ENCODE measurements at places on chromosomes 4 and X. TPM values are rescaled to one million over a fixed set of nuclear protein-coding genes. Genes with fewer than 3 reads are reported as not detected.
A peak's percentile ranks its signal among the peaks of the same experiment; 100 is the strongest.

Gene C4orf50
- polyA plus RNA-seq, result 0.14 TPM

Gene CT45A10
- polyA plus RNA-seq, result not detected

GRCh38 chrX:38156838-38157237, 63.8 kb downstream of the SRPX start:
- no peak overlapping the region for H3K27ac ChIP-seq
- no peaks in the 10 kb centered on the region for H3K4me1 ChIP-seq
- H3K4me3 ChIP-seq, result no peak overlapping the region
- DNase-seq, result no peak

- no peaks in the 10 kb centered on the region for H3K36me3 ChIP-seq
- DNase-seq, result peak; percentile 30
- peak overlapping the region; percentile 32 for H3K27ac ChIP-seq
- peaks cover 14% of the 10 kb centered on the region for H3K4me1 ChIP-seq
- no peaks in the 10 kb centered on the region for H3K27me3 ChIP-seq
- peak overlapping the region; percentile 21 for H3K4me3 ChIP-seq
Observed at GRCh38 chrX:39491548-39492297, 606.0 kb downstream of the BCOR start.

- peak; percentile 23 for DNase-seq
- H3K27me3 ChIP-seq, result no peaks in the 10 kb centered on the region
- H3K4me3 ChIP-seq, result no peak overlapping the region
- H3K36me3 ChIP-seq, result peaks cover 5% of the 10 kb centered on the region
- H3K4me1 ChIP-seq, result no peaks in the 10 kb centered on the region
- H3K27ac ChIP-seq, result no peak overlapping the region
Observed at GRCh38 chr4:177367336-177367735, 57.7 kb downstream of the NEIL3 start.

- no peak overlapping the region for H3K4me3 ChIP-seq
- no peaks in the 10 kb centered on the region for H3K4me1 ChIP-seq
- no peak overlapping the region for H3K27ac ChIP-seq
- no peaks in the 10 kb centered on the region for H3K36me3 ChIP-seq
Observed at GRCh38 chrX:44043496-44043895, 70.3 kb upstream of the NDP start.

Gene UCP1
- polyA plus RNA-seq, result 0.05 TPM

Gene STK32B
- 4.8 TPM for polyA plus RNA-seq

Gene PNMA3
- 3.1 TPM for polyA plus RNA-seq

DNA sequence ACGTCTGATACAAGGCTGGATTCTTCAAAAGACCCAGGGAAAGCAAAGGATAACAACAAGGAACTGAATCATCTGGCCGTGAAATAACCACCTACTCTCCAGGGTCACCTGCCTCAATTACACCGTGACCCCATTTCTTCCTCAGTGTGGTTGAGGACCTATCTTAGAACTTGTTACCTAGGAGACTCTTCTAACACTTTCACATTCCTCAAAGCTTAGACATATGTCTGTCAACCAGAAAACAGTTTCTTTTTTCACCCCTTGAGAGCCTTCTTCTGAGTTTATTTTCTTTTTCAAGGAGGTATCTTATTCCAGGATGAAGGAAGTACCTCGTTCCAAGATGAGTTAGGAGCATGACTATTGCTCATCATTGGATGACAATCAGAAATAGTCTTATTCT, 337.8 kb downstream of the ARHGAP24 start:
- no peaks in the 10 kb centered on the region for H3K27me3 ChIP-seq
- no peaks in the 10 kb centered on the region for H3K4me1 ChIP-seq
- no peak overlapping the region for H3K27ac ChIP-seq
- H3K36me3 ChIP-seq, result no peaks in the 10 kb centered on the region

Gene AMOT
- 8.3 TPM for polyA plus RNA-seq

GRCh38 chr4:48668254-48669017, 111.6 kb downstream of the FRYL start:
- no peak for DNase-seq
- H3K4me1 ChIP-seq, result no peaks in the 10 kb centered on the region
- H3K36me3 ChIP-seq, result peaks cover 3% of the 10 kb centered on the region
- no peaks in the 10 kb centered on the region for H3K27me3 ChIP-seq
- no peak overlapping the region for H3K27ac ChIP-seq

- H3K27ac ChIP-seq, result no peak overlapping the region
- no peaks in the 10 kb centered on the region for H3K27me3 ChIP-seq
- no peak overlapping the region for H3K4me3 ChIP-seq
- no peak for DNase-seq
- H3K36me3 ChIP-seq, result no peaks in the 10 kb centered on the region
- peaks cover 13% of the 10 kb centered on the region for H3K4me1 ChIP-seq
Observed at GRCh38 chr4:84530871-84531270, 31.8 kb upstream of the NKX6-1 start.

DNA sequence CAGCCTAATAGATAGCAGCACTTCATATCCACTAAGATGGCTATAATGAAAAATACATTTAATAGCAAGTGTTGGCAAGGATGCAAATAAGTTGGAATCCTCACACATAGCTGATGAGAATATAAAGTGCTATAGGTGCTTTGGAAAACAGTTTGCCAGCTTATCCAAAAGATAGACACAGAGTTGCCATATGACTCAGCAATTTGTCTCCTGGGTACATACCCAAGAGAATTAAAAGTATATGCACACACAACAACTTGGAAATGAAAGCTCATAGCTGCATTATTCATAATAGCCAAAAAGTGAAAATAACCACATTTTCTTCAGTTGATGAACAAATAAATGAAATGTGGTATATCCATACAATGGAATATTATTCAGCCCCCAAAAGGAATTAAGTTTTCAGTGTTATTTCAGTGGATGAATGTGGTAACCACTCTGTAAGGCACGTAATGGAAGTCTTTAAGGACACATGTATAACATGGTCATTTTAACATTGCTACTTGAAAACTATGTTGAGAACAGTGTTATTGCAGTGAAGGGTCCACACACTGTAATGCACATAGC, 320.9 kb upstream of the ADGRL3 start:
- no peaks in the 10 kb centered on the region for H3K27me3 ChIP-seq
- no peak overlapping the region for H3K4me3 ChIP-seq
- DNase-seq, result no peak
- H3K36me3 ChIP-seq, result no peaks in the 10 kb centered on the region

Gene F9
- polyA plus RNA-seq, result not detected

- DNase-seq, result peak; percentile 4
- no peak overlapping the region for H3K4me3 ChIP-seq
- no peaks in the 10 kb centered on the region for H3K36me3 ChIP-seq
- H3K4me1 ChIP-seq, result no peaks in the 10 kb centered on the region
- no peaks in the 10 kb centered on the region for H3K27me3 ChIP-seq
- no peak overlapping the region for H3K27ac ChIP-seq
Observed at GRCh38 chr4:142961866-142962265, 115.8 kb upstream of the INPP4B start.

GRCh38 chrX:14775416-14775815, 97.5 kb downstream of the FANCB start:
- H3K4me3 ChIP-seq, result no peak overlapping the region
- H3K4me1 ChIP-seq, result no peaks in the 10 kb centered on the region
- no peak overlapping the region for H3K27ac ChIP-seq
- no peaks in the 10 kb centered on the region for H3K36me3 ChIP-seq

DNA sequence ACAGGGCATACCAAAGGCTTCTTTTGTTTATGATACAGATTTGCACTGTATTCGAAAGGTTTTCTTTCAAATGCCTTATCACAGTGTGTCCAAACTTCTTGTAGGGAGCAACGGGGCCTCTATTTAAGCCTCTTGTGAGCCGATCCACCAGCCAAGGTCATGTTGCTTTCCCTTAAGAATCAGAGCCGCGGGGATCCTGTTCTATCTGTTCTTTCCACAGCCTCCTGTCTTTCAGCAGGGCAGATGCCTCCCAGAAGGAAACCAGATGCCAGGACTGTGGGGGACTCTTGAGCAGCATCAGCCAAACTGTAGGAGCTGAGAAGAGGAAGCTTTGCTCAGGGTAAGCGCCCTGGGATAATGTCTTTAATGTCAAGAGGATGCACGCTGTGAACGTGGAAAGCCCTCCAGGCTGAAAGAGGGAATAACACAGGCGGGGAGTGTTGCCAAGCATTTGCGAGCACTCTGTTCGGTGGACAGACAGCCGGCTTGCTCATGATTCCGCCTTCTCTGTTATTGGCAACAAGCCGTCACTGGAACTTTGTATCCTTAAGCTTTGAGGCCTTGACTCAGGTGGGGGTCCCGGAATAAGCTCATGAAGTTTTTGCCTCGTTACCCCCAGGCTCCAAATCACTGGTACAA, 279.8 kb upstream of the FRG1 start:
- DNase-seq, result no peak
- no peaks in the 10 kb centered on the region for H3K4me1 ChIP-seq
- no peak overlapping the region for H3K4me3 ChIP-seq
- no peak overlapping the region for H3K27ac ChIP-seq

Gene FGF2
- 3.7 TPM for polyA plus RNA-seq

Gene MND1
- polyA plus RNA-seq, result 13.2 TPM

- H3K36me3 ChIP-seq, result no peaks in the 10 kb centered on the region
- no peaks in the 10 kb centered on the region for H3K27me3 ChIP-seq
- H3K4me1 ChIP-seq, result no peaks in the 10 kb centered on the region
- no peak for DNase-seq
Observed at GRCh38 chr4:113749178-113749577, 12.4 kb downstream of the CAMK2D start.

- H3K27me3 ChIP-seq, result no peaks in the 10 kb centered on the region
- H3K27ac ChIP-seq, result no peak overlapping the region
- no peaks in the 10 kb centered on the region for H3K4me1 ChIP-seq
- H3K4me3 ChIP-seq, result no peak overlapping the region
- H3K36me3 ChIP-seq, result no peaks in the 10 kb centered on the region
Observed at GRCh38 chr4:180827232-180828009, 1415.8 kb upstream of the TENM3 start.

Gene NUP62CL
- 3.0 TPM for polyA plus RNA-seq

Gene KCNIP4
- polyA plus RNA-seq, result 0.07 TPM

Gene TBX22
- not detected for polyA plus RNA-seq

GRCh38 chrX:53056292-53056691, 7.7 kb downstream of the GPR173 start:
- H3K27ac ChIP-seq, result no peak overlapping the region
- H3K27me3 ChIP-seq, result no peaks in the 10 kb centered on the region
- H3K36me3 ChIP-seq, result no peaks in the 10 kb centered on the region
- no peak overlapping the region for H3K4me3 ChIP-seq

DNA sequence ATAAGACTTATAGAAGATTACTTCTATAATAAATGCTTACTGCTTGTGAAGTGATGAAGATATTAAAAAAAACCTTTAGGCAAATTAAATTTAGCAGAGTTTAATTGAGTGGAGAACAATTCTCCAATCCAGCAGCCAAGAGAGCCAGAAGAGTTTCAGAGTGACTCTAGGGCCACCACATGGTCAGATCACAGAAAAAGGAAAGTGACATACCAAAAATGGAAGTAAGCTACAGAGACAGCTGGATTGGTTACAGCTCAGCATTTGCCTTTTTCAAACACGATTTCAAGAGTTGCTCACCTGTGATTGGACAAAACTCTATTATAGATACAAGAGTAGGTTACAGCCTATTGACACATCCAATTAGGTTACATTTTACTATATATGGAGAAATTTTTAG, 79.0 kb upstream of the TRAM1L1 start:
- H3K27ac ChIP-seq, result no peak overlapping the region
- H3K4me3 ChIP-seq, result no peak overlapping the region
- no peak for DNase-seq
- H3K27me3 ChIP-seq, result no peaks in the 10 kb centered on the region
- no peaks in the 10 kb centered on the region for H3K4me1 ChIP-seq

Gene CLNK
- polyA plus RNA-seq, result 2.6 TPM

Gene WDR1
- polyA plus RNA-seq, result 141 TPM

- no peaks in the 10 kb centered on the region for H3K4me1 ChIP-seq
- no peak overlapping the region for H3K27ac ChIP-seq
- H3K27me3 ChIP-seq, result no peaks in the 10 kb centered on the region
- no peaks in the 10 kb centered on the region for H3K36me3 ChIP-seq
Observed at GRCh38 chr4:124423160-124423559, 289.4 kb downstream of the ANKRD50 start.

DNA sequence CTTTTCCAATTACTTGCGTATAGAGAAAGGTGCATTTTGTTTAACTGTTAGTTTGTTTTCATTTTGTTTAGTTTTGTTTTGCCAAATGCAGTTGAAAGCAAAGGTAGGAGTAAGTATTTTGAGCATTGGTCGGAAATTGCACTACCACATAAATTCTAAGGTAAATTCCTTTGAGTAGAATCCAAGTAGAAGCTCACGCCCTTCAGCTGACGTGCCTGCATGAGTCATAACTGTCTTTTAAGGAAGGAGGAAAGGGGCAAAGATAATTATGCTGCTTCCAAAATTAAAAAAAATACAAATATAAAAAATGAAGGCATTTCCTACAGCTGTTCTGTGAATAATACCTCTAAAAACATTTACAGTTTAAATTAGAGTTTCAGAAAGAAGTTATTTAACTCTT, 110.2 kb upstream of the MYOZ2 start:
- no peak overlapping the region for H3K27ac ChIP-seq
- no peaks in the 10 kb centered on the region for H3K4me1 ChIP-seq
- H3K4me3 ChIP-seq, result no peak overlapping the region

DNA sequence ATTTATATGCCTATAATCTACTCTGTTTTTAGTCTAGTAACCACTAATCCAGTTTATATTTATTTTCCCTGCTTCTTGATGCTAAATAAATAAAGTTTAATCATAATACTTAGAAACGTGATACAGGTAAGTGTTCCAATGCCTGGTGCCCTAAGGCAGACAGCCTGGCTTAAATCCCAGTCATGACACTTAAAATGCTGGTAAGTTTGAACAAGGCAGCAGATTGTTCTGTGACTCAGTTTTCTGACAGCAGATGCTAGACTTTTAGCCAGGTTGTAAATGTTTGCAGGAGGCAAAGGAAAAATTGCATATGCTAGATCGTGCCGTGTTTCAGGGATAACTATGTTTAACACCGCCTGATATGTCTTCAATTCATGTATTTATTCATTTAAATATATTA, 2661.6 kb downstream of the PCDH7 start:
- no peaks in the 10 kb centered on the region for H3K36me3 ChIP-seq
- H3K27ac ChIP-seq, result no peak overlapping the region

DNA sequence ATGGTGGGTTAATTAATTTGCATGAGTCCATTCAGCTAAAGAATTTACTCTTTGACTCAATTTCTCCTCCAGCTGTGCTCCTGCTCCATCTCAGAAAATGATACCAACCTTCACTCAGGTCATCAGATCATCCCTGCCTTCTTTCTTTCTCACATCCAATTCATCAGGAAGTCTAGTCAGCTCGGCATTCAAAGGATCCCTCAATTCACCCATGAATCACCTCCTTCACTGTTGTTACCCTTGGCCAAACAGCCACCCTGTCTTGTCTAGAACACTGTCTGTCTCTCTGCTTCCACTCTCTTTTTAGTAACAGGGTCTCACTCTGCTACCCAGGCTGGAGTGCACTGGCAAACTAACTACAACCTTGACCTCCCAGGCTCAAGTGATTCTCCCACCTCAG, 337.4 kb upstream of the SFRP2 start:
- DNase-seq, result no peak
- no peaks in the 10 kb centered on the region for H3K4me1 ChIP-seq
- H3K36me3 ChIP-seq, result no peaks in the 10 kb centered on the region
- no peaks in the 10 kb centered on the region for H3K27me3 ChIP-seq
- H3K27ac ChIP-seq, result no peak overlapping the region
- H3K4me3 ChIP-seq, result no peak overlapping the region

Gene IL13RA2
- 7.0 TPM for polyA plus RNA-seq

GRCh38 chrX:21723814-21724213, 34.1 kb downstream of the SMPX start:
- no peak overlapping the region for H3K4me3 ChIP-seq
- no peaks in the 10 kb centered on the region for H3K36me3 ChIP-seq
- H3K27me3 ChIP-seq, result peaks cover 2% of the 10 kb centered on the region
- no peak for DNase-seq

All from thymus (tissue), 14 donors.